ENCODE measurements at places on chromosomes 13 and 19.

GRCh38 chr13:100536643-100537180, 51.9 kb downstream of the GGACT start:
- no peak for DNase-seq

- no peak for DNase-seq
Measured at GRCh38 chr13:51283371-51283770, 56.1 kb upstream of the SERPINE3 start.

- DNase-seq, result no peak
Measured at GRCh38 chr13:60261432-60262351, 98.0 kb upstream of the DIAPH3 start.

- DNase-seq, result no peak
Measured at GRCh38 chr19:12800923-12801465, 606 bp downstream of the PRDX2 start.

- DNase-seq, result no peak
Measured at GRCh38 chr19:42850981-42851717, 28.4 kb downstream of the PSG1 start.

DNA sequence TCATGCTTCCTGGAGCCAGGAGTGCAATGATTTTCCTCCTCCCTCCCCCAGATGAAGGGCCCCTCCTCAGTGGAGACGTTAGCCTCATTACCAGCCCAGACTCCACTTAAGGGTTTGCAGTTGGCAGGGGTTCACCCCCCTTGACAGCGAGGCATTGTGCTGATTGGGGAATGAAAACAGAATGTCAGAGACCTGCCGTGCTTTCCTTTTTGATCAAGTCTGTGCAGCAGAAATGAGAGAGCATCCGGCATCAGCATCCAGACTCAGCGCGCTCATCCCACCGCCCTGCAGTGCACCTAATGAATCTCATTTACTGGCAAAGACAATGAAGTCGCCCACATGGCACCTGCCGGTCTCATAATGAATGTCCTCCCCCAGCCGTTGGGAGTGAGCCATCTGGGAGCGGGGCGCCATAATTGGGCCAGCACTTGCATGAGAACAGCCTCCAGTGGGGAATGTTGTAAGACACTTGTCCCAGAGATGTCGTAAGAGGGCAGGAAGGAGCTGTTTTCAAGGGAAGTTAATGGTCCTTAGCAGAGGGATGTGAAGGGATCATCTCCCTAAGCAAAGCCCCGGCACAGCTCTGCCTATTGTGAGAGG, 98.3 kb upstream of the UQCRFS1 start:
- DNase-seq, result no peak

DNA sequence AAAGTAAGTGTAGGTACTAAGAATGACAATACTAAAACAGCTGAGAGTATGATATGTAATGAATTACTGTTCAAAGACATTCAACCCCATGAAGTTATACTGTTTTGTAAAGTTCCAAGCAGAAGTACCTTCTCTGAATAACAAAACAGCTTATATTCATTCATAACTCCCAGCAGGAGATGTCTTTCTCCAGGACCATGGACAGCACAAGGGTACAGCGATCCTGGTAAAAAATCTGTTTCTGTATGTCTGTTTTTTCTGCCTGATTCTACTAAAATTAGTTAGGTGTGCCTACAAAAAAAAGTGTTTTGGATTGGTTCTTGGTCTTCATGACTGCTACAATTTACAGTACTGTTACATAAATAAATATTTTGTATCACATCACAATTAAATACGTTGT, 172.5 kb upstream of the SLITRK5 start:
- DNase-seq, result no peak

DNA sequence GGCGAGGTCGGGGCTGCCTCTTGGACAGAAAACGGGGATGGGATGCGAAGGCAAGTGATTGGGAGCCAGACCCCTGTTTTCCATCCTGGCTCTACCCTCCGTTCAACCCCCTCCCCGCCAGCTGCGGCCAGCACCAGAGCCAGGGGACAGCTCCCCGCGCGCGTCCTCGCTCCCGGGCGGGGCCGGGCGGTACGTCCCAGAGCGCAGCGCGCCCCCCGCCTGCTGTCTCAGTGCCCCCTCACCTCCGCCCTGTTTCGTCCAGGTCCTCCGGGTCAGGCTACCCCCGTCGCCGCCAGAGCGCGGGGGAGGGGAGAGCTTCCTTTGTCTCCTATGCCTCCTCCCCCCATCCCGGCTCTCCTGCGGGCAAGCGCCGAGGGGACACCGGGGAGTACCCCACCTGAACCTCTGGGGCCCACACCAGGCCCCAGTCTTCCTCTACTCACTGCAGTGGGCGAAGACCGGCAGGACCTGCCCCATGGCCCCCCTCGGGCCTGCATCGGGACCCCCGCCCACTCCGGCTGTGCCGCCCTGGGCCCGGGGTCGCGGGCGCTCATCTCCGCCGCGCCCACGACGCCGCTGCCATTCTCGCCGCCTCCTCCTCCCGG, 396 bp downstream of the RTN2 start:
- no peak for DNase-seq

GRCh38 chr19:33407140-33407551, 33.6 kb downstream of the CEBPG start:
- no peak for DNase-seq

- DNase-seq, result no peak
Measured at GRCh38 chr19:43408043-43408442, 6.6 kb upstream of the TEX101 start.

DNA sequence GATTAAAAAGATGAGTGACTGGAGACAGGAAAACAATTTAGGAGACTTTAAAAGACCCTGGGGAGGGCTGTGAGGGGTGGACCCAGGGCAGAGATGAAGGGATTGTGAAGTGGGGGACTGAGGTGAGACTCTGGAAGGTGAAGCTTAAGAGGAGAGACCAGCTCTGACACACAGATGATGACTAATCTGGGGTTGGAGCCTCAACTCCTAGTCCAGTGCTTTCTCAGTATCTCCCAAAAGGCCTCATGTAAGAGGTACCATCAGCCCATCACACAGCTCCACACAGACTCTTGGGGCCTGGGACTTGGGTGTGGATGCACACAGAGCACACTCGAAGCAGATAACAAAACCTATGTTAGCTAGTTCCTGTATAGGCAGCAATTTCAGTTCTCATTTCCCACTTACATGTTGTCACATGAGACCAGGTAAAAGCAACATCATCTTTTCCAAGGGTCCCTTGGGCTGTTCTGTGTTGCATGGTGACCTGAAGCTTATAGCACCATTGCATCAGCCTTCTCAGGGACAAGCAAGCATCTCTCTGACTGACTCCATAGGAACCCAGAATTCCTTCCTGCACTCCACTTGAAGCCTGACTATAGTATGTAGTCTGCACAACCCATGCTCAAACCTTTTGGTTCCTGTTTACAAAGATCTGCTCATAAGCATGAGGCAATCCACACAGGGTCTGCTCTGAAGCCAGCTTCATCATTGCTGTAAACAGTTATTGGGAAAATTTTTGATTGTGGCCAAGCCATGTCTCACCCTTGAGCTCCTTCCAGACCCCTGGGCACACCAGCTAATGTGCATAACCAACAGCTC, 88.6 kb upstream of the MYCBP2 start:
- no peak for DNase-seq

DNA sequence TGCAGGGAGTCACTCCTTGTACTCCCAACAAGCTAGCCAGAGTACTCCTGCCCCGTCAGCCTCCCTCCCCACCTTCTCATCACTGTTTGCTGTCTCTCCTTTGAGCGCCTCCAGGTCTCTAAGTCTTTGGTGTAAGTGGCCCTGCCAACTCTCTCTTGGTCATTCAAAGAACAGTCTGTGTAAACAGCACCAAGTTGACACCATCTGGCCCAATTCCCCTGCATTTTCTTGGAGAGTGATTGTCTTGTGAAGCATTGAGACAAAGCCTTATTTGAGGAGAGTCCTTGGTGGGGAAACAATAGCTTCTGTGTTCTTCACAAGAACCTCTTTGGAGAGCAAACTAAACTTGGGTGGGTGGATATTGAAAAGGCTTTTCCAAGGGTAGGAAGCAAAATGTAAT, 114.6 kb upstream of the RNF113B start:
- DNase-seq, result no peak

- DNase-seq, result no peak
Measured at GRCh38 chr13:73335210-73335609, 276.4 kb downstream of the KLF5 start.

DNA sequence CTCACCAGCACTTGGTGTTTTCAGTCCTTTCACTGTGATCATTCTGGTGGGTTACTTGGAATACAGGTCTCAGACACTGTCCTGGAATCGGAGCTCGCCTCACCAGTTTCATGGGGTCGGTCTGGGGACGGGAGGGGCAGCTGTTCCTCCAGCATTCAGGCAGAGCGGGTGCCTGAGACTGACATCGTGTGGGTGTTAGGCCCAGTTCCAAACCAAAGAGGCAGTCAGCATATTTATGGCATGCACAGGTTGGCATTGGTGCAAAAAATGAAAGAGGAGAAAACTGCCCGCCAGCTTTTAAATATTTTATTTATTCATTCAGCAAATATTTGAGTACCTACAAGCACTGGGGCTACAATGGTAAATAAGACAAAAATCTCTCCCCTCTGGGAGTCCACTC, 20.1 kb downstream of the PLEKHF1 start:
- no peak for DNase-seq

DNA sequence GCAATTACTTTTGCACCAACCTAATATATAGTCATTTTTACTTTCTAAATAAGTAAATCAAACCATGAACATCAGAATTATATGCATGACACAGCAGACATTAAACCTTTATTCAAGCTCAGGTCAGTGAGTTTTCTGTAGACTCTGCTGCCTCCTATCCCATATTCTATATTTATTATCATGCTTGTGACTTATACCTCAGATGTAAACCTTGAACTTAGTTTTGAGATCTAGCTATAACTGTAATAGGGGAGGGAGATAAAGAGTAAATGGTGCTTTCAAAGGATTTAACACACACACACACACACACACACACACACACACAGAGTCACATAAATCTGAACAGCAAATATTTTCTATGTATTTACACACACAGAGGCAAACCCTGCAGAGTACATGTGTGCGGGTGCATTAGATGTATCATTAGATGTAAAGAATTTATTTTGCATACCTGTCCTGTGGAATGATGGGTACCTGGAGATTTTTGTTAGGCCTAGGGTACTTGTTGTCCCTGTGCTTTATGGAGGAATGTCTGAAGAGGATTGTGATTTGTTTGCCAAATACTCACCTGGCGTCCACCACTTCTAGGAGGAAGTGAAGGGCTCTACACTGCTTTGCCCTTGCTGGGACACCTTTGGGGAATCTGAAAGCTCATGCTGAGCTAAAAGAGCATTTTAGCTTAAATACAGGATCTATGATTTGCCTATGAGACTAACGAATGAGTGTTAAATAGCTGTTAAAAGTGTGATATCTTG, 521.9 kb downstream of the KLF5 start:
- DNase-seq, result no peak

- no peak for DNase-seq
Measured at GRCh38 chr13:82330499-82330898, 1551.8 kb downstream of the SLITRK1 start.

- DNase-seq, result no peak
Measured at GRCh38 chr19:33241530-33242101, 16.0 kb upstream of the SLC7A10 start.

- DNase-seq, result no peak
Measured at GRCh38 chr13:58906329-58907007, 1257.3 kb downstream of the DIAPH3 start.

DNA sequence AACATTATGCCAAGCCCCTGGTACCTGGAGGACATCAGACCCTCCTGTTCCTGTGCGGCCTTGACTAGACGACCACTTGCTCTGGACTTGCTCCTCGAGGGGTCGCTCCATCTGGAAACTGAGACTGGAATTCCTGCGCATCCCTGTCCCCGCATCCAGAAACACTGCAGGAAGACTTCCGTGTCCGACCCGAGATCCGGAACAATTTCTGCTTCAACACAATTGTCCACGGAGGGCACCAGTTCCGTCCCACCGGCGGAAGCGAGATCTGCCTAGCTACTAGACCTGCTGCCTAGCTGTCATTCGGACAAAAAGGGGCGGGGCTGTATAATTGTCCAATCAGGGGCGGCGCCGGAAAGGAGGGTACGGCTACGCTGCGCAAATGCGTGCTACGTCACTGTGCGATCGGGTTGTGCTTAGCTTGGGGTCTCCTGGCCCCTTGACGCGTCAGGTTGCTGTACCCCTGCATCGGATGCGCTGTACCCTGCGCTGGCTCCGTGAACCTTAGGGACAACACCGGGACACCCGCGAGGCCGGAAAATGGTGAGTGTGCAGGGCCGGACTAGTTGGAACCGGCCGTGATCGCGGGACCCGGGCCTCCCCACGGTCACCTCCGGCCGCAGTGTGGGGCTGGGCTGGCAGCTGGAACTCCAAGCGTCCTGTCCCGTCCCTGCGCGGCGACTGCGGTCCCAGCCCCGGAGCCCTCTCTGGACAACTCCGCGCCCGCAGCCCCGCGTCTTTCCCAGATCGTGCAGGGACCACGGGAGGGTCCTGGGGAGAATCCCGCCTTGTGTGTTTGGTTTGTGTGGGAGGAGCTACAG, at the start of the genes ZNF490 and ZNF791:
Gene ZNF490, minus strand, starts transcription at position 274 of the 821 bp plus-strand sequence. Its CDS starts 133 bp downstream, at position 141.
Gene ZNF791, plus strand, starts transcription at position 381 of the 821 bp plus-strand sequence. Its CDS starts 160 bp downstream, at position 541.
- DNase-seq, result peak; percentile 94

DNA sequence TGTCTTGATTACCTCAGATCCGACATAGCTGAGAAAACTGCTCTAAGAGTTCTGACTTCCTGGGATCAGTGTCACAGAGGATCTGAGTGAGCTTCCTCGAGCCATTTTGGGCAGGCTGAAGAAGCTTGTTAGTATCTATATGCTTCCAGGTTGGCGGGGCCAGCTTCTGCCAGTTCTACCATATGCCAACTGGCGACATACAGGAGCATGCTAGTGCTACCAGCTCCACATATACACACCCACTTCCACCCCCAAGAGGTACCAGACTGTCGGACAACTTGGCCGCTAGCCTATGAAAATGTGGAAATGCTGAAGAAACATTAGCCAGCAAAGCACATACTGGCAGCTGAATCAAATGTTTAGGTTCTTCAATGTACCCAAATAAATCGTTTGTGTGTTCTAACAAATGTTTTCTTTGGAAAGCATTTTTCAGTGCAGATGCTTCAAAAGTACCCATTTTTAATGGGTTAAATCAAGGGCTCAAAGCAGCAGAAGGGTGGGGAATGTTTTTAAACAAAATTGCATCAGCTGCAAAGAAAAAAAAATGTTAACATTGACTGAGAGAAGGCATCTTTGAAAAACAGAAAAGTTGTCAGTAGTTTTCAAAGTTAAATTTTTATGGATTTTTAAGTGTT, 163.7 kb downstream of the KLF12 start:
- DNase-seq, result no peak

GRCh38 chr13:27229642-27230041, 21.7 kb upstream of the RPL21 start:
- no peak for DNase-seq

DNA sequence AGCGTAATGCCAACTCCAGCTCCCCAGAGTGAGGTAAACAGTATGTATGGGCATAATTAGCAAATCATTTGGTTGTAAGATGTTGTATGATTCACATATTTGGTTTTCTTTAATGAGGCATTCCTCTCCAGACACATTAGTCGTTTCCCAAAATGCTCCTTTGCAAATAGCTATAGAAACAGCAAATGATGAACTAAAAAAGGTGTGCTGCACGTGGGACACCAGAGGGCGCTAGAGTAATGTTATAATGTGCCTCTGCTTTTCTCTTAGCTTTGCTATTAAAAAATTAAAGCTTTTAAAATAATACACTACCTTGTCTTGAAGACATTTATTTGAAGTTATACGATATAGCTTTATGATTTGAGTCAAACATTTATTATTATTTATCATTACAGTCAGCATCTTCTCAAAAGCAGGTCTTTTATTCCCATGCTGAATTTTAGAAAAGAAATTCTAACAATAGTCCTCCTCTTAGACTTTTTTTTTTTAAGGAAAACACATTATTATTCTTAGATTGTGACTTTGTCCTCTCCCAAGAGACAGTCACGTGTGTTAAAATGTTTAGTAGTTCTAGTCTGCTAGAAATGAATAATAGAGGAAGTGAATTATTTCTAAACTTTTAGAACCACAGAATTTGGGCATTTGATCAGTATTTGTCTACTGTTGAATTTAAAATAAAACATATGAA, 121.6 kb upstream of the FRY start:
- DNase-seq, result peak; percentile 54

Data from stimulated activated CD4-positive, alpha-beta T cell treated with anti-CD3 and anti-CD28 coated beads, Interleukin-2, amount 100 ng/mL, for 48 hours (primary cell).